Tracheal epithelial cell (primary cell): ENCODE measurements at places on chromosomes 7 and 10. TPM values are rescaled to one million over a fixed set of nuclear protein-coding genes. Genes with fewer than 3 reads are reported as not detected.

DKK1 gene
- total RNA-seq = 11.9 and 13.5 TPM in 2 replicates

TAS2R5 gene
- 2.2 and 2.8 TPM in 2 replicates for total RNA-seq

PRSS1 gene
- total RNA-seq = not detected in 2 replicates

OPALIN gene
- not detected in 2 replicates for total RNA-seq

HMX2 gene
- not detected in 2 replicates for total RNA-seq
